Chondrocyte (in vitro differentiated cells): ENCODE measurements at places on chromosomes 6 and 20. TPM values are rescaled to one million over a fixed set of nuclear protein-coding genes. Genes with fewer than 3 reads are reported as not detected.

SLC17A1 gene
- total RNA-seq, result not detected in 3 replicates

MAFB gene
- total RNA-seq, result 3.0 to 5.4 TPM (median 4.2 TPM) in 3 replicates

MED20 gene
- 19.9 to 23.4 TPM (median 21.7 TPM) in 3 replicates for total RNA-seq

ZNF133 gene
- total RNA-seq, result 16.7 to 18.6 TPM (median 17.9 TPM) in 3 replicates

SOX18 gene
- total RNA-seq, result 2.1 to 2.8 TPM (median 2.3 TPM) in 3 replicates

BMP2 gene
- 0.85 to 1.1 TPM (median 0.92 TPM) in 3 replicates for total RNA-seq

EFCAB8 gene
- total RNA-seq, result 0.32 to 0.67 TPM (median 0.51 TPM) in 3 replicates
